Stimulated activated CD8-positive, alpha-beta memory T cell treated with anti-CD3 and anti-CD28 coated beads, Interleukin-4, amount 100 ng/mL, for 1 hour (primary cell): ENCODE measurements at places on chromosomes 3 and 15.

DNA sequence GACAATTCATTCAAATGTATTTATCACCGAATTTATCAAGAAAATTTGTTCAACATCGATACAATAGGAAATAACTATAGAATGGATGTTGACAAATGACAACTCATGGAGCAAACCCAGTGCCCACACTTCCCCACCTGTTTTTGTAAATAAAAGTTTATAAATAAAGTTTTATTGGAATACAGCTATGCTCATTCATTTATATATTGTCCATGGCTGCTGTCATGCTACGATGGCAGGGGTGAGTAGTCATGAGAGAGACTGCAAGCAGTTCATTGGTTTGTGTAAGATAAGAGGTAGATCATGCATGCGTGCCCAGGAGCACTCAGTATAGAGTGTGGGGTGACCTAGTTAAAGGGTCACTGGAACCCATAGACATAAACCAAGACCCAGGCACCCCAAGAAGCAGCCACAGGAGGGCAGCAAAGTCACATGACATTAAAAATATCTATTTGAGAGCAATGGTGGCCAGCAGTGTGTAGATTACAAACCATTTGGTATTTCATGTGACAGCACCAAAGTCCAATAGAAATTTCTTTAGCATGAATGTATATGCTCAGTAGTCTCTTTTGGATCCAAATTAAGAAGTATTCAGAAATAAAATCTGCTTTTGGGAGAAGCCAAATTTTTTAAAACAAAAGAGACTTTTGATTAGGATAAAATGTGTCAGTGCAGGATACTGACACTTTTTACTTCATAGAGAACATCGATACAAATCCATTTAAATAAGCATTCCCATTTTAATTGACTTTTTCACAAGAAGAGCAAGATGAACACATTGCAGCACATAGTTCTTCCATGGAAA is 794.8 kb downstream of the MCTP2 start:
- no peak for DNase-seq

GRCh38 chr3:186220911-186221645 is 112.2 kb upstream of the ETV5 start:
- no peak for DNase-seq

GRCh38 chr3:53109190-53109589 is 21.0 kb downstream of the RFT1 start:
- no peak for DNase-seq

DNA sequence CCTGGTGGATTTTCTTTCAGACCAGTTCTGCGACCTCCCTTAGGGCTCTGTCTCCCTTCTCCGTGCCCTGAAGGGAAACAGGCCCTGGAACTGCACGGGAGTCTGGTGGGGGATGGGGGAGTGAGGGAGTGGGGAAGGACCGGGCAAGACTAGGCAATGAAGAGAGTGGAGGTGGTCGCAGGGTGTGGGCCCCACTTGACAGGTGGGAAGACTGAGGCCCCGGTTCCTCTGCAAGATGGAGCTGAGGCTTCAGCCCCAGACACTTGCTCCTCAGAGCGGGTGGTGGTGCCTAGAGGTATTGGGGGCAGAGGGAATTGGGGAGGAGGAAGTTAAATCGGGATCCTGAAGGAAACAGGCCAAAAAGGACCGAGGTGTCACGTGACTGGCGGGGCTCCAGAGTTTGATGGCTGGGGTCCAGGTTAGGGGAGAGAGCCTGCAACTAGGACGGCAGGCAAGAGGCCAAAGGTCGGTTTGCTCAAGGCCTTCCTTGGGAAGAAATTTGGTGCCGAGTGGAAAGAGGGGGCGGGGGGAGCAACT is 597 bp upstream of the CAMK1 start:
- DNase-seq: no peak

GRCh38 chr15:92624401-92624991 is 31.1 kb downstream of the FAM174B start:
- DNase-seq: no peak

- no peak for DNase-seq
Measured at GRCh38 chr15:90240856-90241255, 6.8 kb downstream of the GDPGP1 start.

DNA sequence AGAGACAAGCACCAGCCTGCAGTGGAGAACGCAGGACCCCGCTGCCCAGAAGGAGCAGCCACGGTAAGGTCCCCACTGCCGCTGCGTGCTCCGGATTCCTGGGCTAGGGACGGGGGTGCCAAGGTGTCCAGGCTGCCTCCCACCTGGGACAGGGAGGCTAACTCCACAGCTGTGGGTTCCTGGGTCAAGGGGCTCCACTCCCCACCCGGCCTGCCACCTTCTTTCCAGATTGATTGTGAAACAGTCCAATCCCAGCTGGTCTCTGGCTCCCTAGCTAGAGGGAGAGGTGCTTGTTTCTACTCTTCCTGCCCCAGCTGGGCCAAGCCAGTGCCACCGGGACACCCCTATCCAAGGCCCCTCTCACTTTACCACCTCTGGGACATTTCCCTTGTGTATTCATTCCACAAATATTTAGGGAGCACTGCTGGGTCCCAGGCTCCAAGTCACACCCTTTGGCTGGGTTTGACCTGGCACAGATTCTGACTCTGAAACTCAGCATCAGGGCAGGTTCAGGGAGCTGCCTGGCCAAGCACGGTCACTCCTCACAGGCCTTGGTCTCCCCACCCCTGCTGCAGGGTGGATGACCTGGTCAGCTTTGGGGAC is 1.9 kb downstream of the PAK6 start:
- DNase-seq: no peak

GRCh38 chr3:62672988-62673313 is 202.3 kb downstream of the CADPS start:
- DNase-seq: no peak

GRCh38 chr3:102006812-102007485 is 157.6 kb downstream of the NFKBIZ start:
- no peak for DNase-seq

DNA sequence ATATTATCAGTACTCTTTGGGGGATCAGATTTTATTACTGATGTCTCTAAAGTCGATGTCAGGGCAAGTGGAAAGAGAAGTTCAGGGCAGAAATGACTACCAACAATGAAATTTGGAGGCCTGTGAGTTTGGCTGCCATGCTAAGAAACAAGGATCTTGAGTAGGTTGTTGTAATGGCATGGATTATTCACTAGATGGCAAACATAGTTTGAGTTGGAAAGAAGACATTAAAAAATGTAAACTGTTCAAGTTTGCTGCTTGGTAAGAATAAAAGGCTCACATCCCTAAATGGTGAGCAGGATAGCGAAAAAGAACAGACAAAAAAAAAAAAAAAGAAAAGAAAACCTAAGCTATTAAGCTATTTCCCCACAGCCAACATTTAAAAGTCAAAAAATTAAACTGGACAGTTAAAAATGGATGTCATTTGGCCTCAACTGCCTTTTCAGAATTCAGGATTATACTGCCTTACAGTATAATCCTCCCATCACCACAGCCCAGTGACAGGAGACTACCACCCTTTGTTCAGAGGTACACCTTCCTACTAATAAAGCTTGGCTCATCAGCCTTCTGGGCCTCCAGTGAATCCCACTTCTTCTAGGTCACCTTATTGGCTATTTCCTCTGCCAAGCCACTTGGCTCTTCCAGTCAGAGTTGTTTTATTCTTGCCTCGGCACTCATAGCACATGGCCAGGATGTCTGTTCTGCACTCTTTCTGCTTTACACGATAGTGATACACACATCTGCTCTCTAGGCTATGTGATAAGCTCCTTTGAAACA is 163.7 kb downstream of the PLD1 start:
- no peak for DNase-seq

DNA sequence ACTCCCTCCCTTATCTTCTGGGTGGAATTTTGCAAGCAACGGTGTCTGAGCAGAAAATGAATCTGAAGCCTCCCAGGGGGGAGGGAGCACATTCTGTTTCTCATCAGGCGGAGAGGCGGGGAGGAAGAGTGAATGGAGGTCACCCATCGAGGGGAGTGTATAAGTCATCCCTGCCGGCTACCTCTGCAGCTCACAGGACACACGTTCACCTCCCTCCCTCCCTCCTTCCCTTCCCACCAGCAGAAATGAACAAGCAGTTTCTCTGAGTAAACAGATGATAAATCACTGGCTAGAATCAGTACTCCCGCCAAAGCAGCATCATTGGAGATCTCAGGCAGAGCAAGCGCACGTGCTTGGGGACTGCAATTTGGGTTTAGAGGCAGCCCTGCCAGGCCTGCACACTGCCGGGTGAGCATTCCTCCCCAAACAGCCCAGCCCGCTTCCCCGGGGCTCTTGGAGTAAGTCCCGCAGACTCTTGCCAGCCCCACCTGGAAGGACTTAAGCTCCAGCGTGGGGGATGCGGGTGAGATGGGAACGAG is 38.3 kb downstream of the CPN2 start:
- DNase-seq: no peak

DNA sequence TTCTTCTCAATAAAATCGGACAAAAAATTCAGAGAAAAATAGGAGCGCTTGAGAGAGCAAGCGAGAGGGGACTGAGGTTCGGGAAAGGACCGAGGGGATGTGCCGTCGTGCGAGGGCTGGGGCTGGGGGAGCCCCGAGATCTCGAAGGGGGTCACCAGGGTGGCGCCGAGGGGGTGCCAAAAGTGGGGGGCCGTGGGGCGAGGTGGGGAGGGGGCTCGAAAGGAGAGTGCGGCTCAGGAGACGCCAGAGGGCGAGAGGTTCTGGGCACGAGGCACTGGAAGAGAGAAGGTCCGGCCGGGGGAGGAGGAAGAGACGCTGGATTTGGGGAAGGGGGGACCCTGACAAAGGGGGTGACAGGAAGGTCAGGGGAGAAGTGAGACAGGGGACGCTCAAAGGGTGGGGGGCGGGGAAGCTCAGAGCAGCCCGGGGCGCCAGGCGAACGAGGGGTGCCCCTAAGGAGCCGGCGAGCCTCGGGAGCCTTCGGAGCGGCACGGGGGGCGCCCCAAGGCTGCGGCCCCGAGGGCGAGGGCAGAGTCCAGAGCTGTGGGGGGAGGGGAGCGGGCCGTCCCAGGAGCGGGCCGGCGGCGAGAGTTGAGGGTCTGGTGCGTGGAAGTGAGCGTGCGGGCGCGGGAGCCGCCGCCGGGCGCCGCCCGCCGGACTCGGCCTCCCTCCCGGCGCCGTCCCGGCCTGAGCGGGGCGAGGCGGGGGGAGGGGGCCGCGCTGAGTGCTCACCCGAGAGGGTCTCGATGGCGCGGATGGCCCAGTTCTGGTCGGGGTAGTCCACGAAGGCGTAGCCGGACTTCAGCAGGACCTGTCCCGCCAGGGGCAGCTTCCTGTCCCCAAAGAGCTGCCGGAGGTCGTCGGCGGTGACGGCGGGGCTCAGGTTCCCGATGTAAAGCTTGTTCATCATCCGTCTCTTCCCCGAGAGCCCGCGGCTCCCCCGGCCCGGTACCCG is 514 bp downstream of the IGF2BP2 start:
- DNase-seq: no peak

- no peak for DNase-seq
Measured at GRCh38 chr3:81760215-81760614, 1.2 kb downstream of the GBE1 start.

DNA sequence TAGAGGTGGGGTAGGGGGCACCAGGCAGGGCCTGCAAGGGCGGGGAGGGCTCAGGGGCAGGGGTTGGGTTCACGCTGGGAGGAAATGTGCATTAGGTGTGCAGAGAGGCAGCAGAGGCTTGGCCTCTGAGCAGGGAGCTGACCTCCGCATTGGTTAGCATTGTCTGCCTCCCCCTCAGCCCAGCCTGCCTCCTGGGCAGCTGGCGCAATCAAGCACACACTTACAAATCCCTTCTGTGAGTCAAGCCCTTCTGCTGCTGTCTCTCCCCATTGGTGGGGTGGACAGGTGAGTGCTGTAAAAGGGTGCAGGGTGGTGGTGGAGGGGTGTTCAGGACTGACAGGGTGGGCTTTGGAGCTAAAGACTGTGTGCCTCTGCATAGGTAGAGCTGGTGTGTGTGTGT is 9.3 kb downstream of the LOXL1 start:
- no peak for DNase-seq

DNA sequence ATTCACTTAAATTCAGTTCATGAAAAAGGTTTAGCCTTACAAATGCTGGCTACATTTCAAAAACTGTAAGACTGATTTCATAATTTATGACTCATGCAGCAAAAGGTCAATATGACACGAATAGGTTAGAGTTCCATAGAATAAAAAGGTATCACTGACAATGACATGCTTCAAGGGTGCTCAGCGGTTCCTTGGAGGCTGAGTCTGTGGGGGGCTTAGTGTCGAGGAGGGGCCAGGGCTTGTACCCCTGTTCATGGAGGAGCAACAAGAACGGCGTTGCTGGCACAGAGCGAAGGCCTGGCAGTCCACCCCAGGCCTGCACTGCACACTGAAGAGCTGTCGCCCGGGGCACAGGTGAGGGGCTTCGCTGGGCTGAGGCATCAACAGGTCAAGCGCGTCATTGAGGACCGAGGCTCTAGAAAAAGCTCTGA is 174.2 kb downstream of the NR1D2 start:
- no peak for DNase-seq
